T1000 (cell line): ENCODE measurements at places on chromosomes 1 and 21.
A peak's percentile ranks its signal among the peaks of the same experiment; 100 is the strongest.

- DNase-seq, result no peak
Measured at GRCh38 chr1:110412576-110412975, 5.1 kb upstream of the LAMTOR5 start.

DNA sequence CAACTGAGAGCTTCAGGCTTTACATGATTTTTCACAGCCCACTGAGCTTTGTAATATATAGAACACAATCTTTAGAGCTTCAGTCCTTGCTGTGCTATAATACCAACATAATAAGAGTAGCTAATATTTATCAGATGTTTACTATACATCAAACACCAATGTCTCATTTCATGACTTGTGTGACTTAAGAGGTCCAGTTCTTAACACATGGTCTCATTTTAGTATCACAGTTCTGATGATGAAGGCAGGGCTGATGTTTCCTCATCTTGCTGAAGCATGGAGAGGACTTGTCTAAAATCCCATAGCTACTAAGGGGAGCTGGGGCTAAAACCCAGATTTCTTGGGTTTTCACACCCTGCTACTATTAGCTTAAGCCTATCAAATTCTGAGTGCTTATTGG is 5.5 kb downstream of the MTR start:
- DNase-seq, result no peak

GRCh38 chr1:152513081-152513480 is 1.2 kb upstream of the CRCT1 start:
- DNase-seq, result no peak

DNA sequence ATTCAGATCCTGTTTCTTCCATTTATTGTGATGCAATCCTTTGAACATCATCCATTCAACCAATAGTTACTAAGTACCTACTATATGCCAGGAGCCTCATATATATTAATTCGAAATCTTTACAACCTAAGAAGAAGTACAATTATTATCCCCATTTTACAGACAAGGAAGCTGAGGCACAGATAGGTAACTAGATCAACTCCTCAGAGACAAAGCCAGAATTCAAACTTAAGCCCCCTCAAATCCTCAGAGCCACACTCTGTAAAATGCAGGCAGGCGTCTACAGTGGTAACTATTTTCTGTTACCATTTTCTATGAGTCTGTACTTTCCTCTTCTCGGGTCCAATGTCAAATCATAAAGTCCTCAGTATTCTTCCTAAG is 107.9 kb downstream of the SLC45A1 start:
- no peak for DNase-seq

GRCh38 chr1:109307274-109308021 is 637 bp upstream of the MYBPHL start:
- DNase-seq, result no peak

DNA sequence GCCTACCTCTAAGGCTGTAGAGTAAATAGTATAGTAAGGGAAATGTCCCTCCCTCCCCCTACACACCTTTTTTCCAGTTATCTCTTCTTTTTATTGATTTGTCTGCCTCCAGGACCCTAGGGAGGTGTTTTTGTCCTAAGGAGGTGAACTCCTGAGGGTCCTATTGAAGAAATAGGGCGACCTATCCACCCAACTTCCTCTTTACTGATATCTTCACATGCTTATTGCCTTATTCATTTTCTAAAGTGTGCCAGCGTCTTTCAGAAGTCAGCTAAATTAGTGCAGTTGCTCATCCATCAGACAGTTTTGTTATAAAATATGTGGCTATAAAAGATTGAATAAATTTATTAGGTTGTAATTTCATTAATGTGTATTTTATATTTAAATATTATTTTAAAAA is 5.9 kb downstream of the BACH1 start:
- no peak for DNase-seq

DNA sequence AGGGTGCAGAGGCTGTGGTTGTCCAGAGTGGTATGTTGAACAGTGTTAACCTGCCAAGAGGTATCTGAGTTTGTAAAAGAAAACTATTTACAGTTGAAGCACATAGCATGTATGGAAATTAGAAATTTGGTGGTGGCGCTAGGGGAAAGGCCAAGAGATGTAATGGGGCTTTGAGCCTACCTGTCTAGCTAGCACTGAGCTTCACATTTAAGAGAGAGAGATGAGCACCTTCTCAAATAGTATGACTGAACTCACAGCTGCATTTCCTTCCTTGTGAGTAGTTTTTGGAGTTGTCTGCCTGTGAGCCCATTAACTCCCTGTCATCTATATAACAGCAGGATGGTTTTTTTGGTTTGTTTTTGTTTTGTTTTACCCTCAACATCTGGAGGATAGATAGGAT is 4.0 kb downstream of the CLIC4 start:
- DNase-seq, result no peak

DNA sequence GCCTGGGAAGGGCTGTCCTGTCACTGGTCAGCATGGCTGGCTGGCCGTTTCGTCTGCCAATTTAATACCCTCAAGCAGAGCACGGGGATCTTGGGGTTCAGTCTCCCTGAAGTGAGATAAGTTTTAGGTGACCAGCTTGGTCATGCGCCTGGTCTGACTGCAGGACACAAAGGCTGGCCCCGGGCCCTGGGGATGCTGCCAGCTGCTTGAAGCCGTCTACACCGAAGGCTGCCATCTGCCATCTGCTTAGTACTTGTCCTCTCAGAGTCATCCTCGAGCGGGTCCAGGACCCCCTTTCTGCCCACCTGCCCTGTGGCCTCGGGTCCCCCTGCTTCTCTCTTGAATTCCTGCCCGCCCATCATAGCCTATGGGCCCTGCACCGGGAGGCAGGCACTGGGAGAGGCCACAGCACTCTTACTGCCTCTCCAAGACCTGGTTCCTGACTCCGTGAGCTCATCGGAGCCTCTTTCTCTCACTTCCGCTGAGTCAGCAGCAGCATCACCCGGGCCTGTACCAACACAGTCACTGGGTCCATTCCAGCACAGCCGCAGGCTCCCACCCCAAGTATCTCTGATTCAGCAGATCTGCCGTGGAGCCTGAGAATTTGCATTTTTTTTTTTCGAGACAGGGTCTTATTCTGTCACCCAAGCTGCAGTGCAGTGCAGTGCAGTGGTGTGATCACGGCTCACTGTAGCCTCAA is 7.0 kb downstream of the FBLIM1 start:
- DNase-seq, result peak; percentile 64

DNA sequence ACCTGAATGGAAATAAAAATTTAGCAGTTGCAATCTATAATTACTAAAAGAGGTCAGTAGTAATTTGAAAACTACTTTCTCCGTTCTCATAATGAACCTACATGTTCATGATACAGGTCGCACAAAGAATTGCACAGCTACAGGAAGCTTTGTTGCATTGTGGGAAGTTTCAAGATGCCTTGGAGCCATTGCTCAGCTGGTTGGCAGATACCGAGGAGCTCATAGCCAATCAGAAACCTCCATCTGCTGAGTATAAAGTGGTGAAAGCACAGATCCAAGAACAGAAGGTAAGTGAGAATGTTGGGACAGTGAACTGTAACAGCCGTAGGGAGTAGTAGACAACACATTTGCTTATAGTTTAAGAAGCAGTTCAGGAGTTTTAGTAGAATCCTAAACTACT is 68.8 kb upstream of the BMP8A start:
- DNase-seq, result no peak

GRCh38 chr1:156053768-156054499 is at the start of gene UBQLN4:
UBQLN4 (minus strand) TSS chr1:156053798; CDS start chr1:156053701, 97 bp downstream.
- peak; percentile 73 for DNase-seq

- no peak for DNase-seq
Measured at GRCh38 chr1:101262060-101262459, 25.2 kb downstream of the S1PR1 start.

- DNase-seq, result no peak
Measured at GRCh38 chr21:36828891-36829515, 130.1 kb downstream of the SIM2 start.

GRCh38 chr1:38129473-38129872 is 82.9 kb upstream of the POU3F1 start:
- DNase-seq, result no peak

GRCh38 chr1:96416111-96416595 is 305.4 kb upstream of the PTBP2 start:
- peak; percentile 72 for DNase-seq
